ENCODE measurements at places on chromosomes 11 and 22. TPM values are rescaled to one million over a fixed set of nuclear protein-coding genes. Genes with fewer than 3 reads are reported as not detected.

Gene OR5AK2
- total RNA-seq, result not detected

Gene SLC29A2
- total RNA-seq, result 0.36 TPM

Gene NFAM1
- not detected for total RNA-seq

Gene GALNT18
- 2.4 TPM for total RNA-seq

Gene C22orf15
- total RNA-seq, result 4.9 TPM

Gene UCP3
- total RNA-seq, result 0.54 TPM

All from fibroblast of the aortic adventitia (primary cell).